ENCODE measurements at places on chromosomes 6 and 20.
A peak's percentile ranks its signal among the peaks of the same experiment; 100 is the strongest.

GRCh38 chr20:20411402-20411801 is 43.5 kb downstream of the INSM1 start:
- no peak for DNase-seq

- no peak for DNase-seq
Measured at GRCh38 chr20:14413835-14414234, 76.4 kb upstream of the FLRT3 start.

GRCh38 chr20:63273059-63273579 is 506 bp downstream of the ARFGAP1 start:
- no peak for DNase-seq

GRCh38 chr6:41734666-41735426 is 562 bp downstream of the TFEB start:
- peak; percentile 92 for DNase-seq

GRCh38 chr6:41597246-41598000 is 40.8 kb upstream of the MDFI start:
- DNase-seq = no peak

DNA sequence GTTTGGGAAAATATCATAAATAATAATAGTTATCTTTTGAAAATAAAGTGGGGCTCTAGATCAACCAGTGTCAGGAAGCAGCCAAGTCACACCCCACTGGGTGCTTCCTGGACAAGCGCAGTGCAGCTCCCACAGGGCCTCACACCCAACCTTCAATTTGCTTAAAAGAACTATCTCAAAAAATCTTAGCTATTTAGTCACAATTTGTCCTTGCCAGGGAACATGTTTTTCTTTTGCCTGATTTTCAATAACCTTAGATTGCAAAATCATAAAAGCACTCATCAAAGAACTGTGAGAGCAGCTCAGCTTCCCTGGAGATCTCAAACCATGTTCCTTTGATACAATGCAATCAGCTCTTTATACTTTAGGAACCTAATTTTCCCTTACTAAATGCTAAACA is 1.6 kb upstream of the NCOA7 start:
- DNase-seq = no peak

- no peak for DNase-seq
Measured at GRCh38 chr6:166366921-166367320, 15.8 kb downstream of the MPC1 start.

DNA sequence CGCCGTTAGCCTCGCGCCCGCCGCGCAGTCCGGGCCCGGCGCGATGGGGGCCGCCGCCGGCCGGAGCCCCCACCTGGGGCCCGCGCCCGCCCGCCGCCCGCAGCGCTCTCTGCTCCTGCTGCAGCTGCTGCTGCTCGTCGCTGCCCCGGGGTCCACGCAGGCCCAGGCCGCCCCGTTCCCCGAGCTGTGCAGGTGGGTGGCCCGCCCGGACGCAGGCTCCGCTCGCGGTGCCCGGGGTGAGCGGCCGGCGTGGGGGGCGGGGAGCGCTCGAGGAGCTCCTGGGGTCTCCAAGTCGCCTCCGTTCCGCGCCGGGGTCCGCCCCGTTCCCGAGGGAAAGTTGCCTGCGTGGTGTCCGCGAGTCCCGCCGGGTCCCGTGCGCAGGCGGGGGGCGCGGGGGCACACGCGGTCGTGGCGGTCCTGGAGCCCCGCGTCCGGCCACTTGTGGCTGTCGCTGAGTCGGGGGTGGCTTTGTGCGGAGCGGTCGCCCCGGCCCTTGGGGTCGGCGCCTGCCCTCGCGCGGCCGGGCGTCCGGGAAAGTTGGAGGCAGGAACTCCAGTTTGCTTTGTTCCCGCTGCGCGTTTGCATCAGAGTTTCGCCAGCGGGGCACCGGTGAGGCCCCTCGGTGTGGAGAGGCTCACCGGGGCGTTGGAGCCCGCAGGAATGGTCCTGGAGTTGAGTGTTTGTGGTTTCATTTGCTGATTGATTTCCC is 476 bp downstream of the IGF2R start:
- DNase-seq = no peak

Measured in osteocyte (in vitro differentiated cells).